ENCODE measurements at places on chromosomes 6 and 20. TPM values are rescaled to one million over a fixed set of nuclear protein-coding genes. Genes with fewer than 3 reads are reported as not detected.

The FAM217A gene
- total RNA-seq: not detected

The WFDC5 gene
- total RNA-seq: not detected

The TBXT gene
- not detected for total RNA-seq

The TMEM170B gene
- 2.3 TPM for total RNA-seq

The MCCD1 gene
- total RNA-seq: not detected

The FERMT1 gene
- total RNA-seq: 0.65 TPM

The BANF2 gene
- not detected for total RNA-seq

The GMPR gene
- total RNA-seq: 17.6 TPM

The IBTK gene
- total RNA-seq: 42.1 TPM

The ENPP1 gene
- total RNA-seq: 0.65 TPM

The SYTL3 gene
- total RNA-seq: 1.3 TPM

The PNRC1 gene
- 105 TPM for total RNA-seq

Measured in vein endothelial cell (primary cell).